ENCODE measurements at places on chromosomes 1 and 21.

- DNase-seq = no peak
Measured at GRCh38 chr1:169650551-169650950, 20.6 kb upstream of the SELP start.

DNA sequence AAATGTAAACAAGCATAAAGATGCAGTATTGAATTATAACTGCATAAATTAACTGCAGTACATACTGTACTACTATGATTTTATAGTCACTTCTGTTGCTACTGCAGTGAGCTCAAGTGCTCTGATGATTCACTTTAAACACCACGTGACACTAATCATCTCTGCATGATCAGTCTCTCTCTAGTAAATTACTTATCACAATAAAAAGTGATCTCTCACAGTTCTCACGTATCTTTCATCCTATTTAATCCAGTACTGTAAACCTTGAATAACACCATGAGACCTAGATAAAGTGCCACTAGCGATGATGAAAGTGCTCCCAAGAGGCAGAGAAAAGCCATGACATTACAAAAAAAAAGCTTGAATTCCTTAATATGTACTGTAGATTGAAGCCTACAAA is 1242.0 kb downstream of the AMY1C start:
- DNase-seq = no peak

GRCh38 chr1:46011121-46011695 is 121.2 kb downstream of the PIK3R3 start:
- no peak for DNase-seq

GRCh38 chr21:41712730-41713129 is 54.1 kb downstream of the RIPK4 start:
- no peak for DNase-seq

- DNase-seq = no peak
Measured at GRCh38 chr1:2019571-2020309, 595 bp downstream of the GABRD start.

DNA sequence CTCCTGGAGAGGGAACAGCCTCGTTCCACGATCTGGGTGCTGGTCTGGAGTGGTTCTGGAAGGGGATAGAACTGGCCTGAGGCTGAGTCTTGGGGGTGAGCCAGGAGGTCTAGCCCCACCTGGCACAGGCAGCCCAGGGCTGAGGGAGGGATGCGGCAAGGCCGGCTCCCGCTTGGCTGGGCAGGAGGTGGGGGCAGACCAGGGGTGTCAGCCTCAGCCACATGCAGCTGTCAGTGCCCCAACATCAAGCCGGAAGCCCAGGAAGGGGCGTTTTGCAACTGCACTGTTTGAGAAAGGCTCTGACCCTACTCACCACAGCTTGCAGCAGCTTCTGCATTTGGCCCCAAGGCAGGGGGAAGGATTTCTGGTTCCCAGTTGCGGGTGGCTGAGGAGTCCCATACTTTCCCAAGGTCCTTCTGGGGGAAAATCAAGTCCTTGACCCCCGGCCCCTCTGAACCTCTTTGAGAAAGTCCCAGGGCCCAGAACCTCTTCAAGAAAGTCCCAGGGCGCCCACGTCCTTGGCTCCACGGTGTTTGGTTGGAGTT is 2.0 kb downstream of the EFHD2 start:
- DNase-seq = no peak

- no peak for DNase-seq
Measured at GRCh38 chr1:147608596-147608995, 61.7 kb downstream of the ACP6 start.

- DNase-seq = peak; percentile 70
Measured at GRCh38 chr1:6052543-6053205, 7.0 kb downstream of the KCNAB2 start.

DNA sequence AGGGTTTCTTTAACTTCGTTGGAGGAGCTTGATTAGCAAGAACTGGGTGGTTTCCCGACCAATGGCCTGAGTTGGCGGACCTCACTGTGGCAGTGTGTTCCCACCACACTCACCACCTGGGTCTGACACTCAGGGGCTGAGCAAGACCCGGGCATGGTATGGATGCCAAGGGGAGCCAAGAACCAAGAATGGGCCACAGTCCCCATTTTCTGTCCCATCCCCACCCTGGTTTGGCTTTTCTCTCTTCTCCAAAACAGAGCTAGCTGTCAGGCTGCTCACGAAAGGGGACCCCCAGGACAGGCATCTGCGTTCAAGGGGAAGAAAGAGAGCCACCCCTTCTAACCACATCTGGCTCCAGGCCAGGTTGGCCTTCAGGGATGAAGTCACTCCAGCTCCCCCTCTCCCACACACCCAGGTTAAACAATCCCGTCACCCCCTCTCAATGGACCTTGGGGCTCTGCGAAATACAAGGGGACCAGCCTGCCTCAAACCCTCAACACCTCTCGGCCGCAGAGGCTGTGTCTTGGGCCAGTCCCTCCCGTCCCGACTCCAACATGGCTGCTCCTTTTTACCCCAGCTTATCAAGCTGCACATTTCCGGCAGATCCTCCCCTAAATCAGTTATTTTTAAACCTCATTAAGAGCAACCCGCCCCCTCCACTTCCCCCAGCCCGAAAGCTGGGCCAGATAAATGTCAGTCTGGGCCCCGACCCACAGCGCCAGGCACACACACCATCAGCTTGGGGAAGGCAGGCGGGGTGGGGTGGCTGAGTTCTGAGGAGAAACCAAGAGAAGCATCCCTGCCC is 3.4 kb downstream of the TAGLN2 start:
- no peak for DNase-seq

GRCh38 chr1:212979340-212980122 is 29.2 kb downstream of the VASH2 start:
- no peak for DNase-seq

GRCh38 chr1:46686255-46686654 is 14.6 kb downstream of the TEX38 start:
- no peak for DNase-seq

DNA sequence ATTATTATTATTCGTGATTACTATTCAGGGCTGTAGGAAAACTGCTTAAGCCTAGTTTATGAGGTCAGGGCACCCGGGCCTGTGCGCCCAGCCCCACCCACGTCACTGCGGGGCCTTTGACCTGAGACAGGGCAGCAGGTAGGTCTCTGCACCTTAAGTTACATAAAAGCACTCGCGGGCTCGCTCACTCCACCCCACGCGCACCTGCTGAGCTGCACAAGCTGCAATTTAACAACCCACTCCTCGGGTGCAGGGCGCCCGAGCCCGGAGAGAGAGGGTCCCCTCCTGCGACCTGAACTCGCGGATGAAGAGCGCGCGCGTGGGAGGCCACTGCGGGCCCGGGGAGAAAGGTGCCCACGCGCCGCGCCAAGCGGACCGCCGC is 477 bp downstream of the ICMT start:
- DNase-seq = no peak

DNA sequence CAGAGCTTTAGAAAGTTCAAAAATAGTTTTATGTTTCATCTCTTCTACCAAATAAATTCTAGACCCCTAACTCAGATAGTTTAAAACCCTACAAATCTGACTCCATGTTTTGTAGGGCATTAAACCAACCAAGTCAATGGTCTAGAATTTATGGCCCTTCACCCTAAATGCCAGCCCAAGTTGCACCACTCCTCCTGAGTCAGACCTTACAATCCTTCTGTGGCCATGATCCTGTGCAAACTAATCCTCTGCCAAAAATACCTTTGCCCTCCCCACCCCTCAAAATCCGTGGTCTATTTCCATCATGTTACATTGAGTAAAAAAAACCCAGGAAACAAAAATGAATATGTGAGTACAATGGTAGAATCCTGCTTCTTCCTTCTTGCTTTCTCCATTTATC is 179.3 kb downstream of the NR5A2 start:
- no peak for DNase-seq
